ENCODE measurements at places on chromosomes 16 and 17.

DNA sequence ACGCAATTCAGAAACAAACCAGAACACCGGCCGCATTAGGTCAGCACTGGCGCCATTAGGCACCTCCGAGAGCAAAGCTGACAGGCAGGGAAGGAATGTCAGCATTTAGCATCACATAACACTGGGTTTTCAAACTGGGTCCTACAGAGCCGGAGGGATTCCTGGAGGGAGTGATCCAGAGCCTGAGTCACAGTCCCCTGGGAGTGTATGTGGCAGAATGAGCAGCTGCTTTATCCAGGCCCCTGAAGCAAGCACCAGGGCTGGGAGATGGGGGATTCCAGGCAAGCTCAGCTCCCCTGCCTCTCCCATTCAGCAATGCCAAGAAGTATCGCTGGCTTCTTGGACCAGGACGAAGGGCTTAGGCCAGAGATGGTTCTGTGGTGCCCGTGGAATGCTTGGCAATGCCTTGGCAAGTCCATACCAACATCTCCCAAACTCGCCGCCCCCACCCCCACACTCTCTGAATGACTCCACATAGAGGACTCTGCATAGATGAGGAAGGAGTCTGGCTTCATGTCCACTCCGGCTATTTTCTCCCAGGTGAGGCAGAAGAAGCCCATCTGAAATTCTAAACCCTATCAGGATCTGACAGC, 20.4 kb downstream of the GAS7 start:
- no peak for DNase-seq

DNA sequence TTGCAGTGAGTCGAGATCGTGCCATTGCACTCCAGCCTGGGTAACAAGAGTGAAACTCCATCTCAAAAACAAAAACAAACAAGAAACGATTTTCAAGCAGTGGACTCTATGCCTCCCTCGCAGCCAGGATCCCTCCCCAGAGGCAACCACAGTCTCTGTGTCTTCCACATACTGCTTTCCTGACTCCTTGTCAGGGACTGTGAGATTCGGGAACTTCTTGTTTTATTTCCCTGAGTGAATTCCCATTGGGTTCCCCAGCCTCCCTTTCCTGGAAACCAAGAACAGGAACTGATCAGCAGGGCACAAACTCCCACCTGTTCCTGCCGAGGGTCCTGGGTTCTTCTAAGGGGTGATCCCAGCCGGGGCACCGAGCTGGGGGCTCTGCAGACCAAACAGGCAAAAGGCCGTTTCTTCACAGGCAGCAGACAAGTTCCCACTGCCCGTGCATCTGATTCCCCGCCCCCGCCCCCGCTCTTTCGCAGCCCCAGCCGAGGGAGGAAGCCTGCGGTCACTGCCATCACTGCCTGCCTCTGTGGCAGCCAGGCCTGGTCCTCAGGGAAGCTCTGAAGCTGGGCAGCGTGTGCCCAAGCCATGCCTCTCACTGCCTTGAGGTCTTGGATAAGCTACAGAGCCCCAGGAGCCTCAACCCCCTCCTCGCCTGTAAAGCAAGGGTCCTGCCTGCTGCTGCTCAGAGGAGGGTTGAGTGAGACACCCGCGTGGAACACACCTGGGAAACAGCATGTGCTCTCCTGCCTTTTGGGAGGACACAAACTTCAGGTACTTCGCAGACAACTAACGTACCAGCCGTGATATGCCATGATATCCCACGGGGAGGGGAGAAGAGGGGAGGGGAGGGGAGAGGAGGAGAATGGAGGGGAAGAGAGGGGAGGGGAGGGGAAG, 5.5 kb upstream of the PIEZO1 start:
- no peak for DNase-seq

GRCh38 chr17:81350320-81350890, 44.9 kb upstream of the BAHCC1 start:
- DNase-seq = no peak

GRCh38 chr16:67170168-67170948, at the start of gene NOL3:
TSS of gene NOL3 (plus strand) at chr16:67170538.
- DNase-seq = peak; percentile 73

GRCh38 chr17:31568539-31568938, 177.1 kb downstream of the RAB11FIP4 start:
- no peak for DNase-seq

- no peak for DNase-seq
These were observed 31.1 kb downstream of the C16orf82 start for GRCh38 chr16:27097800-27098230.

DNA sequence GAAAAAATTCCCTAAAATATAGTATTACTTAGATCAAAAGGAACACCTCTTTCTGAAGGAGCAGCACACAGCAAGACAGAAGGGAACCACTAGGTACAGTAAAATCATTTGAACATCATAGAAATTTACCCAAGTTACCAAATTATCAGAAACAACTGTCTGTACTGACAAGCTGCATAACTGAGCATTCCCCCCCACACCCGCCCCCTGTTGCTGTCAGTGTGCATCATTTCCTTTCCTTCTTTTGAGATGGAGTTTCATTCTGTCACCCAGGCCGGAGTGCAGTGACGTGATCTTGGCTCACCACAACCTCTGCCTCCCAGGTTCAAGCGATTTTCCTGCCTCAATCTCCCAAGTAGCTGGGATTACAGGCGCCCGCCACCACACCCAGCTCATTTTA, 120.7 kb downstream of the TRIM37 start:
- DNase-seq = no peak

- DNase-seq = no peak
These were observed 31.9 kb upstream of the C16orf78 start for GRCh38 chr16:49341706-49342105.

DNA sequence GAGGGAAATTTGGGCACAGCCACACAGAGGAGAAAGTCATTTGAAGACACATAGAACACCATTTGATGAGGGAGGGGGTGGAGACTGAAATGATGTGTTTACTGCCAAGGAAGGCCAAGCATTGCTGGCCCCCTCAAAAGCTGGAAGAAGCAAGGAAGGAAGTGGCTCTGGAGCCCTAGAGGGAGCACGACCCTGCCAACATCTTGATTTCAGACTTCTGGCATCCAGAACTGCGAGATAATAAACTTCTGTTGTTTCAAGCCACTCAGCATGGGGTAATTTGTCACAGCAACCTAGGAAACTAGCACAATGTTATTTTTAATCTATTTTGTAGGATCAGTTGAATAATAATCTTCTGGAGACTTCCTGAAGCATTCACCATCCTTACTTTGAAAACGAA, 314.8 kb upstream of the GOT2 start:
- DNase-seq = no peak

GRCh38 chr17:39939588-39940419, 12.3 kb downstream of the LRRC3C start:
- DNase-seq = no peak
